ENCODE measurements at places on chromosomes 2 and 18. TPM values are rescaled to one million over a fixed set of nuclear protein-coding genes. Genes with fewer than 3 reads are reported as not detected.

DNA sequence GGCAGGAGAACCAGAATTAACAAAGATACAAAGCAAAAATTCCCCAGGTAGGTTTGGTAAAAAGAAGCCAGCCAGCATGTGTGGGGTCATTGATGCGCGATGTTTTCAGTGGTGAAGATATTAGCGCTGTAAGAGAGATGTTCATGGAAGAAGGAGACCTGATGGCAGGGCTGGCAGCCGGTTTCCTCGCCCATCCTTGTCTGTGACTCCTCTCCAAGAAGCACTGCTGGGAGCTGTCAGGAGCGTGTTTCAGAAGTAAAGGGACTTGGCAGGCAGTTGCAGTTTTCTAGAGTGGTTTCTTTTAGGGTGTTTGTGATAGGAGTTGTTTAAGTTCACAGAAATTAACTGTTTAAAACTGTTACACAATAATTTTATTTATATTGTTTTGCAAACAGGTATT, 24.6 kb downstream of the TAF1B start:
- no peak for DNase-seq

DNA sequence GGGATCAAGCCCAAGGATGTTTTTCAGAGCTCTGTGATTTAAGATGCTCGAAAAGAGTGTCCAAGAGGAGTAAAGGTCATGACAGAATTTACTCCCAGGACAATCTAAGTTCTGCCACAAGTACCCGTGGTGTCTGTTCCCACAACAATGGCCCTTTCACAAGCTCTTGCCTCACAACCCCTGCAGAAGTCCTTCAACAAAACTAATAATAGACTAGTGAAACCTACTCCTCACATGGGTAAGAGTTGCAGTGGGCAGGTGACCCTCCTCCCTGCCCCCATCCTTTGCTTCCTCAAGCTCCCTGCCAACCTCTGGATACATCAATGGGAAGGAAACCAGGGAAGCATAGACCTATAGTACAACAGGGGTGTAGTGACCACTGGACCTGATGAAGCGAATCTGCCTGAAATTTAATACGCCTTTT, 34.9 kb downstream of the PTCD3 start:
- no peak for DNase-seq

DNA sequence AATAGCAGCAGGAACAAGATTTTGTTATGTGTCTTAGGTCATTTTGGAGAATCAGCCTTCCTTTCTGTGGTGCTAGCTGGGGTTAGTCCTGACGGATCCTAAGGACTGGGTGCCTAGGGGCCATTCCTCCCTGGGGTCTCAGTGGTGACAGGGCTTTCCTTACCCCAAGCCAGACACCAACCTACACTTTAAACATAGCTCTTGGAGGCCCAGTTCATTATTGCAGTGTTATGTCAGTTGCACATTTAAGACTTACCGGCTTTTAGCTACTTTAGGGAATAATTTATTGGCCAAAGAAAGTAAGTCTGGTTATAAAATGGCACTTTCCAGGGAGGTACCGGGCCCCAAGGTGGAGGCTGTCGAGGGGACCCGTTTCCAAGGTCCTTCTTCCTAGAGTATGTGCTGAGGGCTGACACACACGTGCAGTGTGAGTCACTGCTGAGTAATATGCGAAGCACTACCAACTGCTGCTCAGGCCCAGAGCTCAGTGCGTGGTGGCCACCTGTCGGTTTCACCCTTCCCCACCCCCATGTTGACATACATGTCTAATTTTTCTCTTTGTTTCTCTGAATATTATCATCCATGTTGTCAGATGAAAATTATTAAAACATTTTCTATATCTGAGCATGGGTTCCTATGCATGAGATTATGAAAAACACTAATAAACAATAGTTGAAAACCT, 37.0 kb upstream of the GRHL1 start:
- peak; percentile 82 for DNase-seq

- DNase-seq, result peak; percentile 77
These were observed 10.1 kb downstream of the IWS1 start for GRCh38 chr2:127516041-127516762.

Gene GPBAR1
- under 0.01 TPM for total RNA-seq
